Fibroblast of lung (primary cell): ENCODE measurements at places on chromosomes 5 and 9. TPM values are rescaled to one million over a fixed set of nuclear protein-coding genes. Genes with fewer than 3 reads are reported as not detected.

The FIBCD1 gene
- 7.3 and 9.8 TPM in 2 replicates for total RNA-seq

The ZNF608 gene
- 18.0 and 25.3 TPM in 2 replicates for total RNA-seq

GRCh38 chr9:82601293-82601771, 461.6 kb downstream of the RASEF start:
- DNase-seq = peak; percentile 72

- peak; percentile 77 for DNase-seq
Measured at GRCh38 chr9:121222524-121223171, 21.0 kb upstream of the RAB14 start.

GRCh38 chr5:167769846-167770413, 521.5 kb upstream of the WWC1 start:
- DNase-seq = no peak

DNA sequence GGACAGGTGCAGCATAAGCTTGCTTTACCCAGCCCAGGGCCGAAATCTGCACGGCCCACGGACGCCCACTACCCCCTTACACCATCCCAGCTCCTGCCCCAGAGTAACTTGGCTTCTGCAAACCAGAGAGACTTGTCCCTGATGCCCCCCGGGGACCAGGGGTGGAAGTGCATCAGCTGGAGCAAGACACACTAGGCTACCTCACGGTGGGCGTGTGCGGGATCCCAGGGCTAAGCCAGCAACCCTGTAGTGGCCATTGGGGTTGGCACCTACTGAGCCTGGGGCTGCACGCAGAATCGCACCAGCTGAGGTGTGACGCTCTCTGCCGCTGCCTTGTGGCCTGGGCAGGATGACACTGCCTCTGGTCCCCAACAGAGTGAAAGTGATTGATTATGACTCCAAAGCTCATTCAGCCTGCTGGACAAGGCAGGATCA, 6.1 kb upstream of the ZNF79 start:
- no peak for DNase-seq

- DNase-seq = no peak
Measured at GRCh38 chr5:181167814-181168488, 20.6 kb downstream of the OR2V2 start.

- DNase-seq = no peak
Measured at GRCh38 chr9:33927694-33928093, 110.7 kb downstream of the UBE2R2 start.

GRCh38 chr5:73114044-73114688, 6.2 kb upstream of the TMEM171 start:
- no peak for DNase-seq
